Sigmoid colon (tissue), 7 donors: ENCODE measurements at places on chromosomes 12 and 14. TPM values are rescaled to one million over a fixed set of nuclear protein-coding genes. Genes with fewer than 3 reads are reported as not detected.

Gene SYNDIG1L
- total RNA-seq, result not detected

Gene PAWR
- 24.5 TPM for total RNA-seq

DNA sequence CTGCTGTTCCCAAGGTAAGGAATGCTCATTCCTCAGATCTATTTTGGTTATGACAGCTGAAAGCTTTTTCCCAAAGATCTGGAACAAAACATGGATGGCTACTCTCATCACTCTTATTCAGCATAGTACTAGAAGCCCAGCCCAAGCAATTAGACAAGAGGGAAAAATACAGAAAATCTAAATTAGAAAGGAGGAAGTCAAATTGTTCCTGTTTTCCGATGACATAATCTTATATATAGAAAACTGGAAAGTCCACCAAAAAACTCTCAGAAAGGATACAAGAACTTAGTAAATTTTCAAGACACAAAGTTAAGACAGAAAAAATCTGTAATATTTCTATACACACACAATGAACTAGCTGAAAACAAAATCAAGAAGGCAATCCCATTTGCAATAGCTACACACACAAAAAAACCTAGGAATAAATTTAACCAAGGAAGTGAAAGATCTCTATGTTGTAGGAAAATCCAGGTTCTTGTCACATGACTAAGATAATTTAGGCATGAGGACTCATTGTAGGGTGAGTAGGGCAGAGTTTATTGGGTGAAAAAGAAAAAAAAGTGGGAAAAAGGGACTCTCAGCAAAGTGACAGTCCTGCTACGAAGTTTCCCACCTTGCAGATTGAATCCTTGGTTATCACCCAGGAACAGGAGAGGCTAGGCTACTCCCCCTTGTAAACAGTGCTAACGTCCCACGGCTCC, 28.6 kb upstream of the KLRB1 start:
- DNase-seq, result no peak
- no peaks in the 10 kb centered on the region for H3K36me3 ChIP-seq
- no peak overlapping the region for H3K27ac ChIP-seq
- no peak overlapping the region for H3K4me3 ChIP-seq
- H3K27me3 ChIP-seq, result no peaks in the 10 kb centered on the region

DNA sequence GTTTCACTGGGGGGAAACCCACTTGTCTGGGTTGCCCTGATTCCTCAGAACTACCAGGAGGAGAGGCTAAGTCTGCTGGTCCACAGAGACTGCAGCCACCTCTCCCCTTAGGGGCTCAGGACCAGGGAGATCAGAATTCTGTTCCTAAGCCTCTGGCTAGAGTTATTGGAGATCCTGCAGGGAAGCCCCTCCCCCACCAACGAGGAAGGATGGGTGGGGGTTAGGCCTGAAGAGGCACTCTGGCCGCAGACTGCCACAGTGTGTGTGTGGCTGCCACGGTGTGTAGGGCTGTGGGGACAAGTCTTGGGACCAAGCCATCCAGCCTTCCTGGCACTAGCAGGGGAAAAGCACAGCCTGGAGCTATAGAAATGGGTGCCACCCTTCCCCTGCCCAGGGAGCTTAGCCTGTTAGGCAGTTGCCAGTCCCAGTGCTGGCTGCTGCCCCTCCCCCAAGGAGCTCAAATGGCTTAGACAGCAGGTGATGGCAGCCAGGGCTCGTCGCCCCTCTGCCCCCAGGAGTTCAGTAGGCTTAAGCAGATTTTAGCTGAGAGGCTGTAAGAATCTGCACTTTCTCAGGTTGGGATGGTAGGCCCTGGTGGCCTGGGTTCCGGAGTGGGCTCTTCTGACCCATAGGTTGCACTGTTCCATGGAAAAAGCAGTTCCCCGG, 107.7 kb downstream of the ERGIC2 start:
- H3K4me1 ChIP-seq, result no peaks in the 10 kb centered on the region
- no peak for DNase-seq
- H3K27ac ChIP-seq, result no peak overlapping the region
- H3K4me3 ChIP-seq, result no peak overlapping the region

DNA sequence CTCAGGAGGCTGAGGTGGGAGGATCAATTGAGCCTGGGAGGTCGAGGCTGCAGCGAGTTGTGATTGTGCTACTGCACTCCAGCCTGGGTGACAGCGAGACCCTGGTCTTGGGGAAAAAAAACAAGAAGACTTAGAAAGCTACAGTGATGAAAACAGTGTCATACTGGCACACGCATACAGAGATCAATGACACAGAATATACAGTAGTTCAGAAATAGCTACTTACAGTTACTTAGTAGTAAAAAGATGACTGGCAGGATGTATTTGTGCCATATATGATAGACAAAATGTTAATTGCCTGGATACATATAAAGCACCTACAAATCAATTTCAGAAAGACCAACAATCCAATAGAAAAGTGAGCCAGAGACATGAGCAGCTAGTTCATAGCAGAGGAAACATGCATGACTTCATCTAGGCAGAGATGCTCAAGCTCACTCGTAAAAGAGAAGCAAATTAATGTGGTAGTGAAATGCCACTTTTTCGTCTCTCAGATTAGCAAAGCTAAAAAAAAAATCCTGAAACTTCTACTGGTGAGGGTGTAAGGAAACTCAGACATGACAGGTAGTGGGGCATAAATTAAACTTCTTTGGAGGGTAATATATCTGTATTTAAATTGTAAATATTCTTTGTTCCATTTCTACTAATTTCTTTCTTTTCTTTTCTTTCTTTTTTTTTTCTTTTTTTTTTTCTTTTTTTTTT, 2.5 kb upstream of the ALDH2 start:
- H3K27ac ChIP-seq, result no peak overlapping the region
- no peaks in the 10 kb centered on the region for H3K36me3 ChIP-seq
- peaks cover 13% of the 10 kb centered on the region for H3K4me1 ChIP-seq
- H3K4me3 ChIP-seq, result no peak overlapping the region
- no peak for DNase-seq

GRCh38 chr12:68434391-68435298, 102.5 kb upstream of the MDM1 start:
- no peaks in the 10 kb centered on the region for H3K36me3 ChIP-seq
- no peak overlapping the region for H3K4me3 ChIP-seq
- H3K27ac ChIP-seq, result no peak overlapping the region
- H3K4me1 ChIP-seq, result peaks cover 30% of the 10 kb centered on the region
- no peak for DNase-seq

DNA sequence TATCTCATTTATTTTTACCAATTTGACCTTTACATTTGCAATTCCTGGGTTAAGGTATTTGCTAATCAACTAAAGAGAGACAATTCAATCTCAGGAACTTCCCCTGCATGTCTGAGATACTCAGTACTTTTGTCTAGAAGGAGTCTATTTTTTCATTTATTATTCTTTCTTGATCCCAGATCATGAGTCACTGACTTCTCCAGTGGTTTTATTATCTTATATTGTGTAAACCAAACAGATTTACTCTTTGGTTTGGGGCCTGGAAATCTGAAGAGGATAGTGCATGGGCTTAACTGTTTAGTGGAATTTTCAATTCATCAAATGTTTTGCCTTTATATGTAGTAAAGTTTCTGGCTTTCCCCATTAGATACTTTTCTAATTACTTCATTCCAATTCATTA, 185.4 kb downstream of the ALG10B start:
- no peaks in the 10 kb centered on the region for H3K36me3 ChIP-seq
- H3K4me1 ChIP-seq, result no peaks in the 10 kb centered on the region
- no peaks in the 10 kb centered on the region for H3K27me3 ChIP-seq
- no peak for DNase-seq
- no peak overlapping the region for H3K4me3 ChIP-seq
- no peak overlapping the region for H3K27ac ChIP-seq

DNA sequence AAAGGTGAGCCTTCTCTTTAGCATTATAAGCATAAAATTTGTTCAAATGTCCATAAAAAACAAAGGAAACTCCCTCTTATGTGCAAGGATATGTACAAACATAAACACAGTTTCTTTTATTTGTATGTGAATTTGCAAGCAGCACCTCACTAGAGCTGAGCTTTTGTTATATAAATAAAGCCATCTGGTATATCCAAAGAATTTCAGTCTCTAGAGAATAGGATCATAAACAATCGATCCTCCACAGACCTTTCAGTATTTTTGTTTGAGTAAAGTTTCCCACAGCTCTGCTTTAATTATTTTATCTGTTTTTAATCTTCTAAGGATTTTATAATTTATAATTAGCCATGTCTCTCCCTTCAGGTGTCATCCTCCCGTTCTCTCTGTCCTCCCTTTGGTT, 89.2 kb downstream of the OTOGL start:
- no peak overlapping the region for H3K4me3 ChIP-seq
- no peaks in the 10 kb centered on the region for H3K4me1 ChIP-seq
- DNase-seq, result no peak
- H3K27me3 ChIP-seq, result no peaks in the 10 kb centered on the region

- H3K27me3 ChIP-seq, result no peaks in the 10 kb centered on the region
- no peaks in the 10 kb centered on the region for H3K4me1 ChIP-seq
- DNase-seq, result no peak
- H3K4me3 ChIP-seq, result no peak overlapping the region
- no peak overlapping the region for H3K27ac ChIP-seq
These were observed 27.6 kb upstream of the P2RX4 start for GRCh38 chr12:121182222-121182893.

- no peak overlapping the region for H3K27ac ChIP-seq
- DNase-seq, result no peak
- H3K27me3 ChIP-seq, result no peaks in the 10 kb centered on the region
These were observed 33.4 kb downstream of the SLC11A2 start for GRCh38 chr12:50992819-50993218.

DNA sequence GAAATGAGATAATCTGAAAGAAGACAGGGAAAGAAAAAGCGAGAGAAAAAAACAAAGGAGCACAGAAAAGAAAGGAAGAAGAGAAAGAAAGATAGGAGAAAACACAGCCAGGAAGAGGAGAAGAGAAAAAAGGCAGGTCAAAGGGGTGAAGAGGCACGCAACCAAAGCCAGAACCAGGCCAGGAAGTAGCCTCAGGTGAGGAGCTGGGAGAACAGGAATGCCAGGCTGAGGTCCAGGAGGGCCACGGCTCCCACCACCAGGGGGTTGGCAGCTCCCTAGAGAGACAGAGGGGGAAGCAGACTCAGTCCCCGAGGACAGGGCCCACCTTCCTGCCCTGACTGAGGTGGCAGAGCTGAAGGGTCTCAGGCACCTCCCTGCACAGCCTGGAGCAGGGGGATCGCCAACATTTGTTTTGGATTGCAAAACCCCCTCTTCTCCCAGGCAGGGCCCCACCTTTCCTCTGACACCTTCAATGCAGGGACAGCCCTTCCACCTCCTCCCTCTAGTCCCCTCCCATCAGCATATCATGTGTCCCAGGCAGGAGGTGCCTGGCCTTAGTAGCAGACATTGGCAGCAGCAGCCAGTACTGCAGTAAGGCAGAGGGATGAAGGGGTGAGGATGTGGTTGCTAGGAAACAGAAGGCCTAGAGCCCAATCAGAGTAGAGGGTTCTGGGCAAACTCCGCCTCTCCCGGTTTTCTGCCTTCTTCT, 2.0 kb upstream of the AP1G2 start:
- H3K4me3 ChIP-seq, result no peak overlapping the region
- H3K27ac ChIP-seq, result no peak overlapping the region
- H3K27me3 ChIP-seq, result peaks cover 38% of the 10 kb centered on the region
- no peaks in the 10 kb centered on the region for H3K36me3 ChIP-seq
- peaks cover 7% of the 10 kb centered on the region for H3K4me1 ChIP-seq

DNA sequence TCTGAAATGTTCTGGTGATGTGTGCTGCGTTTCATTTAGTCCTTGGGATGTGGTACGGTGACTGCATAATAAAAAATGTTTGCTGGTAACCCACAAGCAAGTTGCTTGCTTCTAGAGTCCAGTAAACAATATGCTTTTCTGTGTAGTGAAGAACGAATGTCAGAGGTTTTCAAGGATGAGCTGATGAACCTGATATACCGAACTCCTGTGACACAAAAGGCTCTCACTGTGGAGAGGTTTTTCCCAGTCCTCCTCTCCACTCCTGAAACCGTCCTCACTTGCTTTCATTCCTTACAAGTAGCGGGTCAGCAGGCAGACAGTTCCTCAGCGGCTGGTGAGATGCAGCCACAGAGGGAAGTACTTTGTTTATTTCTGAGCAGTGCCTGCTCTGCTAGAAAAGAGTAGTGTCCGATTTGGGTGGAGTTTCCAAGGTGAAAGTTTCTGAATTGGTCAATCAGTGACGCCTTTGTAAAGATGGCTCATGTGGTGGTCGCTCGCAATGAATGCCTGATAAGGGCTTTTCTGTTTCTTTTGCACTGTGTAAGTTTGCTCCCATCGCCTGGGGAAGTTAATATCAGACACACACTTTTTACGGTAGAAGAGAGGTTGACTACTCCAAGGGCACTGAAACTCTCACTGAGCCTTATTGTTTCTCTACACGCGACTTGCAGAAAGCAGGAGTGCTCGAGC, 3.0 kb downstream of the ETV6 start:
- H3K36me3 ChIP-seq, result no peaks in the 10 kb centered on the region
- peak; percentile 84 for DNase-seq
- peak overlapping the region; percentile 97 for H3K27ac ChIP-seq
- no peaks in the 10 kb centered on the region for H3K27me3 ChIP-seq

DNA sequence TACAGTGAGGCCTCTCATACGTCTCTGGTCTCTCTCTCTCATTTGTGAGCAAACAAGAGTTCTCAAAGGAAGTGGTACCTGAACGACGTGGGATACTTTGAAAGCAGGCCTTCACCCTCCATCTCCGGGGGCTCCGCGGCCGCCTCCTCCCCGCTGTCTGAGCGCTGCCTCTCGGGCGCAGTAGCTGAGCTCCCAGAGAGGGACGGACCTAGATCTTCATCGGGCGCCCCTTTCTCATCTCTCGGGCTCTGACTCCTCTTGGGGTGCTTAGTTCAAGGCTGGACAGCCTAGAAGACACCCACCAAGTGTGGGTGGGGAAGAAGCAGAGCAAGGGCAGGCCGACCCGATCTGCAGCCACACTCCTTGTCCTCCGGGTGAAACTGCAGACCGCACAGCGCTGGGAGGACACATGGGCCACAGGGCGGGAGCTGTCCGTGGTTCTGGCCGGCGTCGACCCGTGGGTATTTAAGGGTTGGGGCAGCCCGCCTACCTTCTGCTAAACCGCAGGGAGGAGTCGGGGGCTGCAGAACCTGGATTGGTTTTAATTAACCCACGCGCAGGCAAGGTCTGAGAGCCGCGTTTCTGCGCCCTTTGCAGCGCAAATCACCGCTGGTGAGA, 92.7 kb downstream of the PAH start:
- H3K4me3 ChIP-seq, result no peak overlapping the region
- H3K36me3 ChIP-seq, result no peaks in the 10 kb centered on the region
- no peaks in the 10 kb centered on the region for H3K4me1 ChIP-seq
- H3K27ac ChIP-seq, result no peak overlapping the region

- H3K27me3 ChIP-seq, result peaks cover 1% of the 10 kb centered on the region
- H3K4me1 ChIP-seq, result no peaks in the 10 kb centered on the region
- DNase-seq, result peak; percentile 74
- H3K36me3 ChIP-seq, result no peaks in the 10 kb centered on the region
These were observed 6.3 kb upstream of the SERPINA1 start for GRCh38 chr14:94394581-94395207.

- no peak overlapping the region for H3K27ac ChIP-seq
- H3K36me3 ChIP-seq, result no peaks in the 10 kb centered on the region
- no peaks in the 10 kb centered on the region for H3K4me1 ChIP-seq
- no peak overlapping the region for H3K4me3 ChIP-seq
These were observed 232.1 kb upstream of the SEL1L start for GRCh38 chr14:81765651-81766275.

DNA sequence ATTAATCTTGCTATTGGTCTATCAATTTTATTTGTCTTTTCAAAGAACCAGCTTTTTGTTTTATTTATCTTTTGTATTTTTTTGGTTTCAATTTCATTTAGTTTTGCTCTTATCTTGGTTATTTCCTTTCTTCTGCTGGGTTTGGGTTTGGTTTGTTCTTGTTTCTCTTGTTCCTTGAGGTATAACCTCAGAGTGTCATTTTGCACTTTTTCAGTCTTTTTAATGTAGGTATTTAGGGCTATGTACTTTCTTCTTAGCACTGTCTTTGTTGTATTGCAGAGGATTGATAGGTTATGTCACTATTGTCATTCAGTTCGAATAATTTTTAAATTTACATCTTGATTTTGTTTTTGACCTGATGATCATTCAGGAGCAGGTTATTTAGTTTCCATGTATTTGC, 92.7 kb upstream of the DCD start:
- H3K4me3 ChIP-seq, result no peak overlapping the region
- no peaks in the 10 kb centered on the region for H3K4me1 ChIP-seq
- no peak for DNase-seq
- H3K27me3 ChIP-seq, result no peaks in the 10 kb centered on the region
